Effector CD4-positive, alpha-beta T cell (primary cell): ENCODE measurements at places on chromosomes 6 and 20.

- no peak for DNase-seq
These were observed 67.8 kb upstream of the EPB41L1 start for GRCh38 chr20:36086767-36087166.

GRCh38 chr6:51269876-51270275 lies 451.2 kb downstream of the TFAP2B start:
- DNase-seq = no peak

DNA sequence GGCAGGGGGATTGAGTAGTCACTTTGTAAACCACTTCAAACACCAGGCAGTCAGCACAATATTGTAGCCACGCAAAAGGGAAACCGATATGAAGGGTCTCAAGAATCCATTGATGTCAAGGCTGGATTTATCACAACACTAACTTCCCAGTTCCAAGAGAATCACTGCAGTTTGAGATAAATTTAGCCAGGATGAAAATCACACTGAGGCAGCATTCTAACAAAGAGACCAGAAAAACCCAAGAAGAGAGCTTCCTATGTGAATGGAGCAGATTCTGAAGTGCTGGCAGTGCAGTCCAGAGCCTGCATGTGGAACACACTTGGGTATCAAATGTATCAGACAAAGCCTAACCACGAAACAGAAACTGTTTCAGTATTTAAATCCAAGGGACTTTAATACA lies 84.6 kb downstream of the KIF16B start:
- DNase-seq = no peak

DNA sequence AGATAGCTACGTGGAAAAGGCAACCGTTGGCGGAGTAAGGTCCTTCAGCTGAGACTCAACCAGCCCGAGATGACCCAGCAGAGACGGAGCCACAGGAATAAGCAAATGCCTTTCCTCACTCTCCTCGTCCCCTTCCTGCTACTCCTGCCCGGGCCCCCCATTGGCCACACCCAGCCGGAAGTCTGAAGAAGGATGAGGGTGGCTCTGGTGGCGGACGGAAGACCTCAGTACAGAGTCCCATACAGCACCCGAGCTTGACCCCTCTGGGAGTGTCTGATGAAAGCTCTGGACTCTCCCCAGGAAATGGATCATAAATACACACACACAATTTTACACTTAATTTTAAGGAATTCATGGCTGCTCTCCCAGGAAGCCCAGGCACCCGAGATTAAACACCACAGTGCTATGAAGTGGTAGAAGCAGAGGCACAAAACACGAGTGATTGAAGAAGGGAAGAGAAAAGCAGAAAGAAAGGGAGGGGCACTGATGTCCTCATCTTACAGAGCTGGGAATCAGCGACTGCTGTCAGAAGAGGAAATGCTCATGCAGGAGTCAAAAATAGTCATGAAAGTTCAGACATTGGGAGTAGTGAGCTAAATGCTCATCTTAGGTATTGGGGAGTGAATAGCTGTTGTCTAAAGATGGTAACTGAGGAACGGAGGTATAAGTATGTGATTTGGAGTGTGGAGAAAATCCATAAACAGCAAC lies 125.6 kb downstream of the BANF2 start:
- no peak for DNase-seq

GRCh38 chr6:23329086-23329485 lies 759.7 kb downstream of the HDGFL1 start:
- no peak for DNase-seq

DNA sequence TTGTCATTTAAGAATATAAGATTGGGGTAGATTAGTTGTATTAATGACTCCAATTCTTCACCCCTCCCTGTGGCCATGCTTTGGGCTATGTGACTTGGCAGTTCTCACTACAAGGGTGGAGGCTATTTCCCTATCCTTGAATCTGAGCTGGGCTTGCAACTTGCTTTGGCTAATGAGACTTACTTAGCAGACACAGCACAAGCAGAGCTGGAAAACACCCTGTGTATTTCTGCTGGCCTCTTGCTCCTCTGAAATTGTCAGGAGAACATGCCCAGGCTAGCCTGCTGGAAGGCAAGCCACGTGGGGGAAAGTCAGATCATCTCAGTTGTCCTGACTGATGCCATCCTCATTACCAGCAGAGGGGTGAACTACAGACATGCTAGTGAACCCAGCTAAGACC lies 126.5 kb upstream of the HDGFL1 start:
- no peak for DNase-seq

DNA sequence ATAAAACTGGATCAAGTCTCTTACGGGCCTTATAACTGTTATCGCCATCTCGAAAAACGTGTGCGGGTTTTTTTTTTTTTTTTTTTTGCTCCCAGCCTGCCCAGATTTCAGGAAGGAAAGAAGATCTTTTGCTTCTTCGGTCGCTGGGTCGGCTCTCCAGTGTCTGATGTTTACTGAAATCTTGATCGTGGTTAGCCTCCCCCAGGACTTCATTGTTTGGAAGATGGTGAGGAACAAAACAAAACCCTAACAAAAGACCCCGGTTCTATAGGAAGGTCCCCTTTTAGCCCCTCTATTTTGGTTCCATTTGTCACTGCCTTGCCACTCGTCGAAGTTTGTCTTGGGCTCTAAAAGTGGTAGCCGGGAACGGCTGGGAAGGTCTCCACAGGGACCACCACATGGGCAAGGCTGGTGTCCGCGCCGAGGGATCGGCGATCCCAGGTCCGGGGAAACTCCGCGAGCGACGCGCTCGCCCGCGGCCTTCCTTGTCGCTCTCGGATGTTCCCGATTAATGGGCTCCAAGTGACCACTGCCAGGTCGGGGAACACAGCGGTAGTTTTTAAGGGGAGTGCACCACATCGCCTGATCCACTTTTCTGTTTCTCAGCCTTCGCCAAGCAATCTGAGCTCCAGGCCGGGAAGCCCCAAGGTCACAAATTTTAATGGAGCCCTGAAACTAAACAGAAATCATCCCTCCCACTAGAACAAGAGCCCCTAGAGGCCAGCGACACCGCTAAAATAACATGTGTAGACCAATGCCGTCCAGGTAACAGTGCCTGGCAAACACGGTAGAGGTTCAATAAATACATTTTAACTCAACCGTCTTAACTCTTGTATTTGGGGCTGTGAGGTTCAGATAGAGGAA lies 27.0 kb downstream of the TRIM27 start:
- DNase-seq = peak; percentile 41

DNA sequence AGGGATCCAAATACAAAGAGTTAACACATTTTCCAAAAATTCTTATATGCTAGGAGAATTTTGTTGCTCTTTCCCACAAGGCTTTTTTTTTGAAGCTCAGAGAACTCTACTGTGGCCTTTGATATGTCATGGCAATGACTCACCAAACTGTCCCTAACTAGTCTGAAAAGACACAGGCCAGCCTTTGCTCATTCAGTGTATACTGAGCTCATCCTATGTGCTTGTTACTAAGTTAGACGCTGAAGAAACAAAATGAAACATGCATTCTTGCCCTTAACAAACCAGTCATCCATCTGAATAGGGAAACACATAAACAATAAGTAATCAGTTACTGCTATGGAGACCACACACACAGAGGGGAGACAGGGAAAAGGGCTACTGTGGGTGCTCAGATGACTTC lies 291.8 kb downstream of the FOXC1 start:
- DNase-seq = no peak

DNA sequence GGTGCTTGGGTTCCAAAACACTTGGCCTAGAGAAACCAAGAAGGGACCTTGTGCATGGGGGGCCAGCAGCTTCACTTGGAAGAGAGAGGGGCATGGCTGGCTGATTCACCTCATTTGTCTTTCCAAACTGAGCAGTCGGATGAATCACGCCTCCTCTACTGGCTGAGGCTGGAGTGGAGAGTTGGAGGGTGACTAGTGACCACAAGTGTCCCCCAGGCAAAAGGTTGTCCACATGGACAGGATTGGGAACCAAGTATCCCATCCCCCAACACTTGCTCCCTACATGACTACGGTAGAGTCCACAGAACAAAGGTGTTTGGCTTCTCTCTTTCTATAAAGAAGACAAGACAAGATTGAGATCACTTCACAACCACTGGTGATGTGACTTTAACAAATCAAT lies 875.6 kb downstream of the QKI start:
- no peak for DNase-seq

GRCh38 chr6:113144117-113144516 lies 713.0 kb upstream of the MARCKS start:
- DNase-seq = no peak

GRCh38 chr6:35082046-35082732 lies 59.0 kb downstream of the TCP11 start:
- DNase-seq = no peak

DNA sequence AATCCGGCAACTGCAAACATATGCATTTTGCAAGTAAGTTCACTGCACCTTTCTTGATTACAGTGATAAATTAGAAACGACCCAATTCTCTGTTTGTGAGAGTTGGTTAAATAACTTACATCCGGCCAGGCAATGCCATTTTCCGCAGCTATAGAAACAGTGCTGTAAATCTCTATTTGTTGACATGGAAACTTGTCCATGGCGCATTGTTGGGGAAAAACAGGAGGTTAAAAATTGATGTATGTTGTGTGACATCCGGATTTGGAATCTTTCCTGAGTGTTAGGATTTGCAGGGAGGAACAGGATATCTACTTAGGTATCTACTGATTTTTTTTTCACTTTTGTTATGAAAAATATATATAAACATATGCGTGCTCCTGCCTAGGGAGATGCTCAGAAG lies 66.5 kb downstream of the DLGAP4 start:
- DNase-seq = no peak

DNA sequence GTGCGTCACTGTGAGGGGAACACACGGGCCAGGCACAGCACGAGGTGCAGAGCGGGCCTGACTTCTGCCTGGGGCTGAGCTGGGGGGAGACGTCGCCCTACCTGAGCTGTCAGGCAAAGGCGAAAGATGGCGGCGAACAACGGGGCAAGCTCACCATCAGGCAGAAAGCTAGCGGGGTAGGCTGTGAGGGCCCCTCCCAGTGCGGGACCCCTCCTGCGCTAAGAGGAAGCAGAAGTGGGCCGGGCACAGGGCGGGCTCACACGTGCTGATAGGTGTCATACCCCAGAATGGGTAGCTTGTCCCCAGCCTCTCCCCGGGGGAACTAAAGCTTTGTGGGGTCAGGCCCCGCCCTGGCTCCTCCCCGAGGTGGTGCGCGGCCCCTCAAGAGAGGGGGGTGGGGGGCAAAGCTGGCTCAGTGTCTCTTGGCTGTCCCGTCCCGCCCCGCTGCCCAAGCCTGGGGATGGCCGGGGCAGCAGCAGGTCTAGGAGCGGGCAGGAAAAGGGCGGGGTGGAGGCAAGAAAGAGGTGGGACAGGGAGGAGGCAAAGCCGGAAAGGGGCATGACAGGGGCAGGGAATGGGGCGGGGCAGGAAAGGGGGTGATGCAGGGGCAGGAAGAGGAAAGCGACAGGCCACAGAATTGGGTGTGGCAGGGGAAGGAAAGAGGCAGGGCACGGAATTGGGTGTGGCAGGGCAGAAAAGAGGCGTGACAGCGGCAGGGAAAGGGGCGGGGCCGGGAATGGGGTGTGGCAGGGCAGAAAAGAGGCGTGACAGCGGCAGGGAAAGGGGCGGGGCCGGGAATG lies 14.7 kb downstream of the UCKL1 start:
- peak; percentile 69 for DNase-seq
